Neural progenitor cell (in vitro differentiated cells): ENCODE measurements at places on chromosomes 16 and 17. TPM values are rescaled to one million over a fixed set of nuclear protein-coding genes. Genes with fewer than 3 reads are reported as not detected.

- no peak for DNase-seq
Measured at GRCh38 chr16:49652456-49653172, 203.3 kb downstream of the ZNF423 start.

The BFAR gene
- 72.0 and 91.8 TPM in 2 replicates for total RNA-seq

GRCh38 chr16:79929260-79929965 is 328.9 kb upstream of the MAF start:
- no peak for DNase-seq

The NPTX1 gene
- total RNA-seq: 2.6 and 3.8 TPM in 2 replicates

- DNase-seq: no peak
Measured at GRCh38 chr16:2482708-2483534, 8.0 kb downstream of the TBC1D24 start.

GRCh38 chr17:14922411-14922810 is 342.7 kb downstream of the PMP22 start:
- no peak for DNase-seq
